CD4-positive, alpha-beta memory T cell (primary cell): ENCODE measurements at places on chromosomes 5 and 9.
A peak's percentile ranks its signal among the peaks of the same experiment; 100 is the strongest.

DNA sequence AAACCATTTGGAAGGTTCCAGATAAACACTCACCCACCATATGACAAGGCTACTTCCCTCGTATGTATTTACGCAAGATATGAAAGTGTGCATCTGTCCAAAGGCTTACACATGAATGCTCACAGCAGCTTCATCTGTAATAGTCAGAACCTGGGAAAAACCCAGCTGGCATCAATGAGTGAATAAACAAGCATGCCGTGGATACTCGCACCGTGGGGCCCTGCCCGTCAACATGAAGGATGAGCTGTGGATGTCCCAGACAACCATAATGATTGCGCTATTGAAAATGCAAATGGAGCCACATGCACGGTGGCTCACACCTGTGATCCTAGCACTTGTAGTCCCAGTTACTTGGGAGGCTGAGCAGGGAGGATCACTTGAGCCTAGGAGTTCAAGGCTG lies 60.6 kb upstream of the FCN1 start:
- DNase-seq, result no peak

DNA sequence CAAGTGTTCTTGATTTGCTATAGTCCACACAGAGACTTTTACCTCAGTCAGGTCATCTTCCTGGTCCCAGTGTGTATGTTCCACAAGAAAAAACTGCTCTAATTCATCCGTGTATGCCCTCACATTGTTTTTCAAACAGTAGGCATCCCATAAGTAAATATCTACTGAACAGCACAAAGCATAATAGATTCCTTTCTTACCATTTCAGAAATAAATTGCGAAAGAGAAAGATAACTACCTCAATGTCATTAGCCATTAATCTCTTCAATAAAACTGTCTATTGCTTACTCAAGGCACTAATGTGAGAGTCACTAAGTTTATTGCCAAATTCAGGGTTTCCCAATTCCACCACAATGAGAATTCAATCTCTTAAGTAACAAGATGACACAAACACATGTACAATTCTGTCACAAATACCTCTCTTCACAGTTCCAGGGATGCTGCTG lies 9.6 kb downstream of the FBXW2 start:
- no peak for DNase-seq

DNA sequence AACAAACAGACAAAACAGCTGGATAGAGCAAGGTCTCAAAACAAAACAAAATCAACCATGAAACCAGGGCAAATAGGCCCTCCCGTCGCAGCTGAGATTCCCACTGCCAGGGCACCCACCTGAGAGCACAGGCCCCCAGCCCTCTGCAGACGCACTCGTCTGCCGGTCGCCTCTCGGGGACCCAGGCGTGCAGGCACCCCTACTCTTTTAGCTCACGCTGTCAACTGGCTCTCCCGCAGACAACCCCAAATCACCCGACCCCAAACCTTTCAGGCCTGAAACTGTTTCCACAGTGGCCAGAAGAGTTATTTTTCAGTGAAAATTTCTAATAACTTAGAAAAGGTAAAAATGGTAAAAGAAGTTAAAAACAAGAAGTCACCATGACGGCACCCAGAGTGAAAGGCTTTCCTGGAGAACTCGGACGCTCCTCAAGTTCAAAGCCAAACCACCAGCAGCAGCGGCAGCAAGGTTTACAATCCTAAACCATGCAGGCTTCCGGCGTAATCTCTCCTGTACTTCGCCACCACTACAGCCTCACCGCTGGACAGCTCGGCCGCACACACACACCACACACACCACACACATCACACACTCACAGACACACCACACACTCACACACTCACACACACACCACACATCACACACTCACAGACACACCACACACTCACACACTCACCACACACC lies 1.9 kb upstream of the UBE2QL1 start:
- DNase-seq, result no peak

DNA sequence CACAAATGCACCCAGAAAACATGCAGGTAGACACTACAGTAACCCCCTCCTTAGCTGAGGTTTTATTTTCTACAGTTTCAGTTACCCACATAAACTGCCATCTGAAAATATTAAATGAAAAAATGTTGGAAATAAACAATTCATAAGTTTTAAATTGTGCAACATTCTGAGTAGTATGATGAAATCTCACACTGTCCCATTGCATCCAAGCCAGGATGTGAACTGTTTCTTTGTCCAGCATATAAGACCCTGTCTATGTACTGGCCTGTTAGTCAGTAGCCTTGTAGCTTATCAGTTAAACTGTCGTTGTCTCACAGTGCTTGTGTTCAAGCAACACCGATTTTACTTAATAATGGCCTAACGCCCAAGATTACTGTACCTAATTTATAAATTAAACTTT lies 630.5 kb downstream of the ANXA1 start:
- DNase-seq, result no peak

- no peak for DNase-seq
These were observed 138.0 kb upstream of the KCNN2 start for GRCh38 chr5:114223866-114224265.

- no peak for DNase-seq
These were observed 18.0 kb downstream of the OTULINL start for GRCh38 chr5:14599476-14600127.

GRCh38 chr5:58929726-58930125 lies 346.9 kb downstream of the RAB3C start:
- DNase-seq, result no peak

DNA sequence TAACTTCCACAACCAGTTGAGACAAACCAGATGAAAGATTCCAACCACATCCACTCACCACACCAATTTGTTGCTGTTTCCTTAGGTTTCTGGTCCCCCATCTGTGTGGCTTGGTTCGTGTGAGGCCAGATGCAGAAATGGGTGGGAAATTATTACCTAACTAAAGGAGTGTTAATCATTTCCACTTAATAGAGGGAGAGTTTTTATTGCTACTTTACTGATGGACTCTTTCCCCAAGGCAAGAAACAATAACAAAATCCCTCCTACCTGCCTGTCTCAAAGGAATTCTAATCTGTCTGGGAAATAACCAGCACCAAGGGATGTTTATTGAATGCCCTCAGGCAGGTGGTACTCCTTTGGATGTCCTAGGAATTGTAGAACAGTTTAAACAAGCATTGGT lies 76.3 kb downstream of the TMEM167A start:
- DNase-seq, result no peak

DNA sequence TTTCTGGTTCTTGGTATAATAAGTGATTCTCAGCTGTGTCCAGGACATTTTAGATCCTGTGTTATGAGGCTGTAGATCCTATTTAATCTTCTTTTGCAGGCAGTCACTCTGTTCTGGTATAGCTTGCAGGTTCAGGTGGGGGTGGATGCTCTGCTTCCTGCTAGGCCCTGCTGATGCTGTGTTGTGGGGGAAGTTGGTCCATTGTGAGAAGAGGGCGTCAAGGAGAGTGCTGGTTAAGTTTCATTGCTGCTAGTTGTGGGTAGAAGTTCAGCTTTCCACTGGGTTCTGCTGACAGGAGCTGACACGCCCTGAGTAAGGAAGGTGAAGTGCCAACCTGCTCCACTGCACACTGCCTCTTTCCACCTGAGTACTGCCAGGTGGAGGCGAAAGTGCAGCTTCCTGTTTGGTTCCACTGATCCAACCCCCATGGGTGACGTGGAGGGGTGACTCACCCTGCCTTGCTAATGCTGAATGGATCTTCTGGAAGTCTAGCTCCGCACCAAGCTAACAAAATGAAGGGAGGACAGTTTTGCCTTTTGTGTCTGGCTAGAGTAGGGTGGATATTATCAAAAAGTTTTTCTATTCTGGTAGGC lies 16.3 kb downstream of the NMRK1 start:
- peak; percentile 42 for DNase-seq

GRCh38 chr9:101229606-101230005 lies 155.2 kb downstream of the BAAT start:
- DNase-seq, result no peak

DNA sequence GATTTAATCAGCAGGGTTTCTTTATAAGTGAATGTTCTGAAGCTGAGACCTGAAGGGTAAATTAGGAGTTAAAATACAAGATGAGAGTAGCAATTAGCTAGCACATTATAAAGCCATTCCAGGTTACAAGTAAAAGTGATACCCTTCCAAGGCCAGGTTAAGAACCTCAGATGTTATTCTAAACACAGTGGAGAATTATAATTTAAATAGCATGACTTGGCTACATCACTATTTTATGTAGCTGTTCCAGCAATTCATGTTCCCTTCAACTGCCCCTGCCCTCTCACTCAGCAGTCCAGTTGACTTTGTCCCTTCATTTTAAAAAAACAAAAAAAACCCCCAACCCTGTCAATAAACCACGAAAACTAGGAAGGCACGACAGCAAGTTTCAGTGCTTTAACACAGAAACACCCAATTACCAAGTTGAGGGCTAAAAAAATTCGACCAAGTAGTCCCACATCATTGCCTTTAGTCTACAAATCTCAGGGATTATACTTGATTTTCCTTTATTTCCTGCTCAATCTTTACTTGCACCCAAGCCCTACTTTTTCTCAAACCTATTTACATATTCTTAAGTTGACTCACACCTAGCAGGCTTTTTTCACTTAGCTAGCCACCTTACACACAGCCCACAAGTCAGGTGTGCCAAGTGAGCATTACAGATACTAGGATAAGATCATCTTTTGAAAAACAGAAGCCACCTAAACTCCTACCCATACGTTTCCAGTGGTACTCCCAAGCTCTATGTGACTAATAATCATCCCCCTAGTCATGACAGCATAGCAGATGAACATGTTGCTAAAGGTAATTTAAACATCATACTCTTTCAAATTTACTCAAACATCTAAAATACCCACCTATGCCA lies 3.4 kb downstream of the RPL37 start:
- no peak for DNase-seq

DNA sequence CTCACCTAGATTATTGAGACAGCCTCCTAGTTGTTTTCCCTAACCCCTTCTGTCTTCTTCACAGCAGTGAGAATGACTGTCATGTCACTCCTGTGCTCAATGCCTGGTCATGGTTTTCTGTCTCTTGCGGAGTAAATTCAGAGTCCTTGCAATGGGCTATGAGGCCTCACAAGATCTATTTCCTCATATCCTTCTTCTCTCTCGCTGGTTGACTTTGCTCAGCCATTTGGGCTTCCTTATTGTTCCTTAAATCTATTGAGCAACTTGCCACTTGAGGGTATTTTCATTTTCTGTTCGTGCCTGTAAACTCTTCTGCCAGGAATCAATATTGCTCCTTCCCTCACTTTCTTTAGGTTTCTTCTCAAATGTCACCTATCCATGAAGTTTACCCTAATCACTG lies 9.0 kb downstream of the PPP3R2 start:
- no peak for DNase-seq

DNA sequence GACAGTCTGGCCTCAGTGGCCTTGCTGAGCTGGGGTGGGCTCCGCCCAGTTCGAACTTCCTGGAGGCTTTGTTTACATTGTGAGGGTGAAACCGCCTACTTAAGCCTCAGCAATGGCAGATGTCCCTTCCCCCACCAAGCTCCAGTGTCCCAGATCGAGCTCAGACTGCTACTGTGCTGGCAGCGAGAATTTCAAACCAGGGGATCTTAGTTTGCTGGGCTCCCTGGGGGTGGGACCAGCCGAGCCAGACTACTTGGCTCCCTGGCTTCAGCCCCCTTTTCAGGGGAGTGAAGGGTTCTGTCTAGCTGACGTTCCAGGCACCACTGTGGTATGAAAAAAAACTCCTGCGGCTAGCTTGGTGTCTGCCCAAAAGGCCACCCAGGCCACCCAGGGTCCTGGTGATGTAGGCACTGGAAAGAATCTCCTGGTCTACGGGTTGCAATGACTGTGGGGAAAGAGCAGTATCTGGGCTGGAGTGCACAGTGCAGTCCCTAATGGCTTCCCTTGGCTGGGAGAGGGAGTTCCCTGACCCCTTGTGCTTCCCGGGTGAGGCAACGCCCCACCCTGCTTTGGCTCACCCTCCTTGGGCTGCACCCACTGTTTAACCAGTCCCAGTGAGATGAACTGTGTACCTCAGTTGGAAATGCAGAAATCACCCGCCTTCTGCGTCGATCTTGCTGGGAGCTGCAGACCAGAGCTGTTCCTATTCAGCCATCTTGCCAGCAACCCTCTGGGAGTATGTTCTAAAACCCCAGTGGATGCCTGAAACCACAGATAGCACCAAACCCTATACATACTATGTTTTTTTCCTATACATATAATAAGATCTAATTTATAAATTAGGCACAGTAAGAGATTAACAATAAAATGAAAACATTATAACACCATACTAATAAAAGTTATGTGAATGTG lies 95.5 kb downstream of the TMEM161B start:
- DNase-seq, result no peak

- no peak for DNase-seq
These were observed 70.5 kb downstream of the FOXD1 start for GRCh38 chr5:73378070-73378469.

DNA sequence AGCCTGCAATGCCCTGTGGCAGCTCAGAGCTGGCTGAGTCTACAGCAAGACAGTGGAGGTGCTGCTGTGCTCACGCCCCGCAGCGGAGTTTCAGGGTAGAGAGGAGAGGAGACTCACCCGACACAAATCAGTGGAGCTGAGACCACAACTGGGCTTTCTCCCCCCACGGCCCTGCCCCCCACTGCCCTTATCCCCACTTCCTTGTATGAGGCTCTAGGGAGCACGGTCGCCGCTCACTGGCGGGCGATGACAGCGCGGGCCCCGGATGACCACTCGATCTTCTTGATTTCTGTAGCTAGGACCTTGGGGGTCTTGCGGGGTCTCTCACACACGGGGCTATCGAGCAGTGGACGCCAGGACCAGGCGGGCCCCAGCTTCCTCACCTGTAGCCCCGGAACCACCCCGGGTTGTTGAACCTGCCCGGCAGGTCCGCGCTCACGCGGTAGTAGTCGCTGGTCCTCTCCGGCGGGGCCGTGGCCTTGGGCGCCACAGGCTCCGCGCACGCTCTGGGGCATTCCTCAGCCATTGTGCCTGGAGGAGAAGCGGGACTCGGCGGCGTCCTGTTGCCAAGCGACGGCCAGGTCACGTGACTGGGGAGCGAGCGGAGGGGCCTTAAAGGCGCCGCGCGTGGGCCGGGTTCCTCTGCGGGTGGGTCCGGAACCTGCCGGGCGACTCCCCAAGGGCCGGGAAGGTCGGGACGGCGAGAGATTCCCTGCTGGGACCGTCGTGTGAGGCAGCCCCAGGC lies 984 bp upstream of the MRPS2 start:
- peak; percentile 82 for DNase-seq

- DNase-seq, result no peak
These were observed 220.8 kb upstream of the RFX3 start for GRCh38 chr9:3746296-3747275.

DNA sequence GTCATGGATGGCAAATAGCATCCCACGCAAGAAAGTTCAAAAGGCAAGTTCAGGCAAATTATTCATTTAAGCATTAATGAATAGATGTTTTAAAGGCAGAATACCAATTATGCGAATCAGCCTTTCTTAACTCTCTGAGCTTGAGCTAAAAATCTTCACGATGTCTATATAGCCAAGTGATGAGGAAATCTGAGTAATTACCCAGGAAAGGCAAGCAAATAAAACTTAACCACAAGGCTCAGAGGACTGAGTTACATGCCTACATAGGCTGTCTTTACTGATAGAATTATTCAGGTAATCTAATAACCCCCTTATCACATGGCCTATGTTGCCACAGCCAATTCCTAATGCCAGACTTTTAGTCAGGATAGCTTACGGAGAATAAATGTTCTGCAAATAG lies 120.8 kb upstream of the MTAP start:
- DNase-seq, result no peak

GRCh38 chr5:40570408-40571129 lies 109.1 kb upstream of the PTGER4 start:
- no peak for DNase-seq

- DNase-seq, result no peak
These were observed 147.3 kb downstream of the TTLL11 start for GRCh38 chr9:121945849-121946248.

GRCh38 chr5:160471761-160472160 lies 50.1 kb downstream of the PTTG1 start:
- DNase-seq, result no peak

GRCh38 chr5:127565586-127566270 lies 48.3 kb downstream of the PRRC1 start:
- no peak for DNase-seq
